ENCODE measurements at places on chromosomes 1 and 21. TPM values are rescaled to one million over a fixed set of nuclear protein-coding genes. Genes with fewer than 3 reads are reported as not detected.

Gene DIRAS3
- 4.8 TPM for total RNA-seq

Gene GNG12
- 315 TPM for total RNA-seq

Gene PATJ
- 5.3 TPM for total RNA-seq

Gene SYT6
- not detected for total RNA-seq

Gene LMOD1
- total RNA-seq = 7.8 TPM

Gene OR2T2
- not detected for total RNA-seq

Gene VAV3
- under 0.01 TPM for total RNA-seq

Gene PFDN2
- 35.9 TPM for total RNA-seq

Gene KRTAP13-2
- not detected for total RNA-seq

Gene AHDC1
- 5.3 TPM for total RNA-seq

Gene ZFP69
- 2.9 TPM for total RNA-seq

Gene NCMAP
- total RNA-seq = not detected

Gene SLAMF9
- not detected for total RNA-seq

Gene C1orf141
- total RNA-seq = not detected

Gene UBL4B
- not detected for total RNA-seq

Gene CELA2A
- not detected for total RNA-seq

Gene FCGR2B
- total RNA-seq = not detected

Gene AQP10
- total RNA-seq = not detected

Gene LAPTM5
- not detected for total RNA-seq

Gene GPR25
- total RNA-seq = not detected

Gene CYP4Z1
- not detected for total RNA-seq

Gene CHI3L2
- not detected for total RNA-seq

Gene FOXD3
- total RNA-seq = not detected

Gene TEX35
- total RNA-seq = not detected

Gene SLC26A9
- total RNA-seq = not detected

Gene WDR64
- not detected for total RNA-seq

Gene BLZF1
- 34.6 TPM for total RNA-seq

Gene LCE1E
- total RNA-seq = not detected

Gene FMO5
- 4.9 TPM for total RNA-seq

Gene LCE3D
- total RNA-seq = not detected

Gene SHISAL2A
- total RNA-seq = not detected

Gene SPRR1A
- total RNA-seq = not detected

Gene SPRR2F
- not detected for total RNA-seq

Gene PCNX2
- total RNA-seq = 13.7 TPM

Gene HAO2
- total RNA-seq = not detected

Gene IL24
- 2.4 TPM for total RNA-seq

Gene SLAMF8
- not detected for total RNA-seq

Gene ADGRB2
- 3.9 TPM for total RNA-seq

Gene LCE2C
- not detected for total RNA-seq

Gene KDM1A
- total RNA-seq = 64.4 TPM

Gene OVAAL
- not detected for total RNA-seq

Gene DPT
- total RNA-seq = 11.8 TPM

Gene PRAMEF1
- not detected for total RNA-seq

Gene BLACAT1
- not detected for total RNA-seq

Gene CFAP141
- total RNA-seq = not detected

Gene HNRNPCL4
- total RNA-seq = not detected

Gene CALML6
- 0.51 TPM for total RNA-seq

Gene BOLA1
- total RNA-seq = 16.4 TPM
